ENCODE measurements at places on chromosomes 4 and X. TPM values are rescaled to one million over a fixed set of nuclear protein-coding genes. Genes with fewer than 3 reads are reported as not detected.

The PSAPL1 gene
- not detected for polyA plus RNA-seq

The MAGEB1 gene
- not detected for polyA plus RNA-seq

DNA sequence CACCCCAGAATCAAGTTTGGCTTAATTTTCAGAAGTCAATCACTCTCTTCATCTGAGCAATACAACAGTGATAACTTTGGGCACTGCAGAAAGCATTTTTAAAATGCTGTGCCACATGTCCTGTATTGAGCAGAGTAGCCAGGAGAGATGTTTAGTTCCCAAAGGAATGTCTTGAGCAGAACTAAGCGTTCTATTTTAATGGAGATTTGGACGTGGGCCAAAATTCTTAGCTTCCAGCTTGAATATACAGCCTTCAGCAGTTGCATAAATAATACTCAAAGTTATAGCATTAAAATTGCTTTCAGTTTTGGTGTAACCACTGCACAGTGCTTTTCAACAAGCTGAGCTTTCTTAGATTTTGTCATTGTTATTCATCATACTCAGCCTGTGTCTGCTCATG is 679.2 kb downstream of the NLGN4X start:
- DNase-seq, result no peak

DNA sequence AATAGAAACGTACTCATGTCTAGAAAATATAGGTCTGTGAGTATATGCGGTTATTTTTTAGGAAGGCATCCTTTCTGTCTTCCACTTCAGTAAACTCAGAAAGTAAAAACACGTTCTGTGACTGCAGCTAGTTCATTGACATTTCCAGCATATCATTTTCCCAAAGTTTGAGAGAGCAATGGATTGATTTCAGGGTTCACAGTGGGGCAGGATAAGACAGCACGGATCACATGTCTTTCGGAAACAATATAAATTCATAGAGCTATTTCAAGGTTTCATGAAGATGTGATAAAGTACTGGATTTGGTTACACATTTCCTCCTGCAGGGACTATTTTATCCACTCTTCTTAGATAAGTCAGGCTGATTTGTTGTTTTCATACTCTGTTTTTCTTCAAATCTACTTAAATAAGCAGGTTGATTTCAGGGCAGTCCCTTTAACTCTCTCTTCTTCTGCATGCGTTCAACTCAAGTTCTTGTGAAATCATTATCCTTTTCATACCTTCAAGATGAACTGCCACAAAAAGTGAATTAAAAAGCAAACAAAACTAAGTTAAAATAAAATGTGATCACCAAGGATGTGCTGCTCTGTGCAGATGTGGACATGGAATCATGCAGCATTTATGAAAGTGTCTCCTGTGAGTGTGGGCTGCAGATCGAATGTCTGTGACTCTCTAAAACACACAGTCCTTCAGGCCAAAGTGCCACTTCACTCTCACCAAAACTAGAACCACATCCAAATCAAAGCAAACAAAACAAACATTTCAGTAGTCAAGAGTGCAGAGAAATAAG is 187.7 kb downstream of the UNC5C start:
- DNase-seq, result no peak

- DNase-seq, result peak; percentile 90
Measured at GRCh38 chr4:153344131-153345011, at the start of gene MND1. MND1 (plus strand) TSS chr4:153344688; CDS start chr4:153344738, 50 bp downstream.

The AFF2 gene
- polyA plus RNA-seq, result 0.25 TPM

DNA sequence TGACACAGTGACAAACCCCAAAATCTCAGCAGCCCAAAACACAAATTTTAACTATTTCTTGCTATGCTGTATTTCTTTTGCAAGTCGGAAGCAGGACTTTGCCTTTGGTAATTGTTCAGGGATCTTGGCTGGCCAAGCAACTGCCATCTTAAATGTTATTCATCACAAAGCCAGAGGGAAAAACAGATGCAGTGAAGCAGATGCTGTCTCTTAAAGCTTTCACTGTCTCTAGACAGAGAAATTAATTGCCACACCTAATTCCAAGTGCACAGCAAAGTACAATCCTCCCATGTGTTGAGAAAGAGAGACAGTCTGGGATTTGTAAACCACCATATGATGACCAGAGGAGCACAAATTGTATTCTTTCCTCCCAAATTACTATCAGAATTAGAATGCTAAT is 30.0 kb upstream of the GALNT7 start:
- no peak for DNase-seq

DNA sequence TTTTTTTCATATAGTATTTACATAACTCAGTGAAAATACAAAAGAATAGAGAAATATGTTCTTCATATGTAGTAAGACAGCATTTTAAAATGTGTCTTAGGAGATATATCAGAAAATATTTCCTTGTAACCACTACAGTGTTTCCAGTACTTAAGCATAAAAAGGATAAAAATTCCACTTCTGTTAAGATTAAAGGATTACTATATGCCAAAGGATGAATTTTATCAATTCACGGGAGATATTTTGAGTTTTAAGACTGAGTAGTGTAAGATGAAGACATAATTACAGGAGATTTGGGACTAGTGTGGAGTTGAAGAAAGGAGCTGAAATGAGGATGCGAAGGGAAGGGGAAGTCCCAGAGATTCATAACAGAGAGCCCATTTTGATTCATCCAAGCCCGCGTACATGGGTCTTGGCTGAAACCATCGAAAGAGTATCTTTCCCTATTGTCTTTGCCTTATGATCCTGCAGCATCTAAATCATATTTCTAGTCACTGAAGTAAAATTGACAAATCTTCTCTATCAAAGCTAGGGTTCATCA is 58.7 kb downstream of the MAD2L1 start:
- no peak for DNase-seq

The MAGEB2 gene
- not detected for polyA plus RNA-seq

GRCh38 chr4:149426461-149426860 is 389.2 kb downstream of the IQCM start:
- DNase-seq, result no peak

DNA sequence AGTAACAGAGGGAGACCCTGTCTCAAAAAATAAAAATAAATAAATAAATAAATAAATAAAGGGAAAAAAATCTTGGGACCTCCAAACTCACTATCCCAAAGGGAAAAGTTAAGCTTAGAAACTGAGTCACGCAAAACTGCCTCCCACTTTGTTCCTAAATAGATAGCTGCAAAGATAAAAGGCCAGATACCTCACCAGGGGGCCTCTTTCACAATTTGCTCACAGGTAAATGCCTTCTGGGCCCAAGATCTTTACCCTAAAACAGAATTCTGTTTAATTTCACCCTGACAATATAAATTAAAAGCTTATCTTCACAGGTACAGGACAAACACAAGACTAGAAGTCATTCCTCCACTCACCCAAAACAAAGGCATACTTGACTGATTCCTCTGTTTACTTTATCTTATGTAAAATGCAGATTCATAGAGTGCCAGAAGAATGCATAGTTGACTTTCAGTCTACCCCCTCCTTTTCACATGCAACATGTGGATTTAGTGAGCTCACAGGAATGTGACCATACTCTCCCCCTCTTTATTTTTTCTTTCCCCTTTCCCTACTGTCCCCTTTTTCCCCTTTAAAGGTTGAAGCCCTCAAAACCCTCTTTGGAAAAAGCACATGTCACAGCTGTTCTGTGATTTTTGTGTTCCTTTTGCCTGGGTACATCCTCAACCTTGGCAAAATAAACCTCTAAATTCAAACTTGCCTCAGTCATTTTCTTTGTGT is 23.4 kb downstream of the ELF2 start:
- DNase-seq, result no peak

DNA sequence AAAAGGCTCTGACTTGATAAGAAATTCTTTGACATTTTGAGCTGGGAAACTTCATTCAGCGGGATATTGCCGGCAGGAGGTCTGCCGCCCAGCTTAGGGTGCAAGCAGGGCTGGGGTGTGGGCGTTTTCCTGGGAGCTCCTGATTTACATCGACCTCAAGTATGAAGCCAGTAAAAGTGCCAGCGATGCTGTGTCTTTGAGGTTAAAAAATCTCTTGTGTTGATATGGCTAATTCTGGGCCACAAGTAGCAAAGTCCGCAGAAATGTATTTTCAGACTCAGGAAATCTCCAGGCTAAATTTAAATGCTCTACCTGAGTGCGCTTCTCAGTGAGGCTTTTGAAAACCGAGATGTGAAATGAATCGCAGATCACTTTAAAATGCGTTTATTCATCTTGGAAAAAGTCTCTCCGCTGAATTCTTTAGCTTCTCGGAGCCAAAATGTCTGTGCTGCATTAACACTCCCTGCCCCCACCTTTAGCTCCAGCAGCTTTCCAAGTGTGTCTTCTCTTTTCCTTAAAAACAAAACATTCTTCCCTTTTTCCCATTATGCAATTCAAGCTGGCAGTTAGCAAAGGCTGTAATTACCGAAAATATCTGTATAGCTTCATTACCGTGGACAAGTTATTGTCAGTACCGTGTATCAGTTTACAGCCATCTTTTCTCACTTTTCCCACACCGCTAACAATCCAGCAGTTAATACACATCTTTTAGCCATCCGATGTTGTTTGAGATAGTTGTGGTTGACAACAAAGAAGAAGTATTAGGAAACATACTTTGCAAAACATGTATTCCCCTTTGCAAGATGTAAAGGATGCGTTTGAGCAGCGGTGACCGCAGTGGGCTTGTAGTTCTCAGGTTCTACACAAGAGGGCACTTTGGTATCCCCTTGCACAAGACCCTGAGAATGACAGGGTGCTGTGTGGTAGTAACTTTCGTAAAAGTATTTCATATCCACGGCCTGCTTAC is 136.0 kb upstream of the STX18 start:
- no peak for DNase-seq

The BTC gene
- 6.0 TPM for polyA plus RNA-seq

- peak; percentile 87 for DNase-seq
Measured at GRCh38 chrX:136909119-136909705, 28.7 kb upstream of the RBMX start.

Data from aorta (tissue), 5 donors.